Upper lobe of right lung (tissue), 1 donor: ENCODE measurements at places on chromosomes 2 and 18.

DNA sequence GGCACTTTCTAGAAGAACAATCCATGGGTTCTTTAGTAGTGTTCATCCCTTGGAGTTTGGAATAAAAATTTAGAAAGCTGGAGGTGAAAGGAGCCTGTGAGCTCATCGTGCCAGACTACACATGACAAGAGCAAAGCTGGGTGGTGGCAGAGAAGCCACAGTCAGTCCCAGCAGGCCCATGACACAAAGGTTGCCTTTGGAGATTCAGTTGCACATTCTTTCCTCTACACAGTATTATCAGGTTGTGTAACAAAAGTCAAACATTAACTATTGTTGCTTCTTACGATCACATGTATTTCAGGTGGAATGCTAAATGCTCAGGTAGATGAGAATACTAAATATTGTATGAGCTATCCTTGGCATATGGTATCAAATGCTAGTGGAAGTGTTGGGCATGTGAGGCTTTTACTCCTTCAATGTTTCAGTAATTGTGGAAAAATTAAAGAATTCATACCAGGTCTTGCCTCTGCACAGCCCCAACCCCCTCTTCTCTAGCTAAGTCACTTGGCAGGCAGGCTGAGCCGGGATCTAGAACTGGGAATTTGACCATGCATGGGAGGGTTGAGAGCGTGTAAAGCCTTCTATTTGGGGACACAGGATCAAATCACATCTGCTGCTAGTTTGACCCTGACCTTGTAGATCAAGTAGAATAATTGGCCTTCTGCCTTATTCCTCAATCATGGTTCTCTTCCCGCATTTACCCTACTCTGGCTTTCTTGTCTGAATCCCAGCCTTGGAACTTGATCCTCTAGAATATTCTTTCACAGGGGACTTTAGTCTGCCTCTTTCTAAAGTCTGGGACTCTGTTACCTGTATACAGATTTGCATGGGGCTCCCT lies 230.9 kb downstream of the GCA start:
- no peak for DNase-seq
- H3K4me1 ChIP-seq, result no peaks in the 10 kb centered on the region
- H3K4me3 ChIP-seq, result no peak overlapping the region
- no peaks in the 10 kb centered on the region for H3K36me3 ChIP-seq

GRCh38 chr2:234703258-234703657 lies 206.4 kb upstream of the ARL4C start:
- H3K4me3 ChIP-seq, result no peak overlapping the region
- DNase-seq, result no peak
- no peaks in the 10 kb centered on the region for H3K36me3 ChIP-seq
- no peaks in the 10 kb centered on the region for H3K4me1 ChIP-seq

DNA sequence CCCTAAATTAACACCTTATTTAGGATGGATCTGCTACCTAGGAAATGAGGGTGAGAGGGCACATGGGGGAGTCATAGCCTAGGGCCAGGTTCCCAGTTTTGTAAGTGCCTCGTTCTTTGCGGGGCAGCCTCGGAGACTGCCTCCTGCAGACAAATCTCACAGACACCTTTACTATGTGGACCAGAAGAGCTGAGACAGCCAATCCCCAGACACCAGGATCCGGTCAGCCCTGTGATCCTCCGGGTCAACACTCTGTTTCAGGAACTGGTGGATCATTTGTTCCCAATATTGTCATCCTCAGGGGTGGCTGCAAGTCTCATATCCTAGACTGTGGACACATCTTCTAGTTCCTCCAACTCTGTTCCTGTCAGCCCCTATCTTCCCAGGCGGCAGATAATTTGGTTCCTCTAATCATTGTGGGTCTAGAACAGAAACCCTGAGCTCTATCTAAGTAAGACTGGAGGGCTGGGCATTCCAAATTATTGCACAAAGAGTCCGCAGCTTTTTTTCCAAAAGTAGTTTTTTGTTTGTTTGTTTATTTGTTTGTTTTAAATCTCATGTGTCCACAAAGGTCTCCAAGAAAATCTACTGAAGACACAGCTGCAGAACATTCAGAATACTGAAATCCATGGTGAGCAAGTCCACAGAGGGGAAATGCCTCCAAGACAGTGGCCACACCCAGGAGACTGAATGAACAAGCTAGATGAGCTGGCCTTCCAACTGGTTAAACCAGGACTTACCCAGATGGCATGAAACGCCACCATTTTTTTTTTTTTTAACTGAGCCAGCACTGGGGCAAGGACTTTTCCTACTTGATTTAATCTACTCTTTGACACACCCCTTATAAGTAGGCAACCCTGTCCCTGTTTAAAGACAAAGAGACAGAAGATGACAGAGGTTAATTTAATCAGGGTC lies 6.2 kb upstream of the GDF7 start:
- peaks cover 3% of the 10 kb centered on the region for H3K4me1 ChIP-seq
- peaks cover 41% of the 10 kb centered on the region for H3K27me3 ChIP-seq
- no peaks in the 10 kb centered on the region for H3K36me3 ChIP-seq
- no peak for DNase-seq
- H3K27ac ChIP-seq, result no peak overlapping the region

- no peaks in the 10 kb centered on the region for H3K36me3 ChIP-seq
- no peaks in the 10 kb centered on the region for H3K27me3 ChIP-seq
- no peak overlapping the region for H3K27ac ChIP-seq
Observed at GRCh38 chr2:133221398-133221797, 346.9 kb downstream of the NCKAP5 start.

DNA sequence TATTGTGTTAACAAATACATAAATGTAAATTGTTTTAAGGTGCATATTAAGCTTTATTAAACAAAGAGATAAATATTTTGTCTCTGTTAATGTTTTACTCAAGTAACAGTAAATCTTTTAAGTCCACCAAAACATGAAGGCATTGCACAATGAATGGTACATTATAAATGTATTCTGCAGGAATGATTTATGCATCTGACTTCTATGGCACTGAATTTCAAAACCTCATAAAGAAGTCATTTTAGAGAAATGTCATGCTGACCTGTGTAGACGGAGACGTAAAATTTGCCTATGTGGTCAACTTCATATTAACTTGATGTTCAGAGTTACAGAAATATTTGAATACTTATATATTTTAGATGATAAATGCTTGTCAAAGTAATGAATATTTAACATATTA lies 194.7 kb downstream of the BABAM2 start:
- peaks cover 11% of the 10 kb centered on the region for H3K4me1 ChIP-seq
- no peaks in the 10 kb centered on the region for H3K27me3 ChIP-seq
- H3K4me3 ChIP-seq, result no peak overlapping the region
- H3K36me3 ChIP-seq, result no peaks in the 10 kb centered on the region
- DNase-seq, result no peak
- no peak overlapping the region for H3K27ac ChIP-seq

DNA sequence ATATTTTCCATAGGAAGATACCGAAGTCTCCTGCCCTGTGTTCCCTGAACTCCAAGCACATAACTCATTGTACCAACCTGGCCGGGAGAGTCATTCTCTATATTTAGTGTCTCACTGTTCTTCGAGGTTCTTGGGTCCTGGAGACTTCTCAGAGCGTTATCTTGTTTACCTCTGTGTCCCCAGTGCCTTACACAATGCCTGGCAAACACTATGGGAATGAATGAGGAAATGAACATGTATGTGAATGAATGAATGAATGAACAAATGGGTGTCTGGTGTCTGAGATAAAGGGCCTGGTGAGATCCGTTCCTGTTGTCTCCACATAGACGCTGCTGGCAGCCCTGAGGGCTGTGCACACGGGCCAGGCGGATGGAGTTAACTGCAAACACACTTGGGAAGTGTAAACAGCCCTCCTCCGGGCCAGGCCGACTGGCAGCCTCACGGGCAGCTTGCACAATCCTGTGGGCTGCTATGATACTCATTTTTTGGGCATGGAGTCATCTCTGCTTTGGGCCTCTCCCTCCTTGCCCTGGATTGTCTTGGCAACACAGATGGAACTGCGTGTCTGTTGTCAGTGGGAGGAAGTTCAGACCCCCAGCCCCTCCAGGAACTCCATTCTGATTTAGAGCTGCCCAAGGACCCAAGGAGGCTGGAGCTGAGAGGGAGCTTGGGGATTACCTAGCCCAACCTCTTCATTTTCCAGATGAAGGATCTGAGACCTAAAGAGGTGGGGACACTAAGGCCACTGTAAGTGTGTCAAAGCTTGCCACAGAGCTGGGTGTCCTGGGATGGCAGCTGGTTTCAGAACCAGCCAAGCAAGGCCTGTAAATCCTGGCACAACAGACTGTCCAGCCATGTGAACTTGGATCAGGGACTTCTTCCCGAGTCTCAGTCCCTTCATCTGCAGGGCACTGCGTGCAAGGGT lies 124.4 kb downstream of the INHBB start:
- DNase-seq, result peak; percentile 91
- no peak overlapping the region for H3K4me3 ChIP-seq
- H3K27me3 ChIP-seq, result no peaks in the 10 kb centered on the region
- peaks cover 42% of the 10 kb centered on the region for H3K4me1 ChIP-seq

- H3K36me3 ChIP-seq, result no peaks in the 10 kb centered on the region
- H3K27me3 ChIP-seq, result no peaks in the 10 kb centered on the region
- DNase-seq, result no peak
- H3K27ac ChIP-seq, result no peak overlapping the region
- no peak overlapping the region for H3K4me3 ChIP-seq
- H3K4me1 ChIP-seq, result no peaks in the 10 kb centered on the region
Observed at GRCh38 chr18:4831791-4832375, 365.2 kb downstream of the AKAIN1 start.

DNA sequence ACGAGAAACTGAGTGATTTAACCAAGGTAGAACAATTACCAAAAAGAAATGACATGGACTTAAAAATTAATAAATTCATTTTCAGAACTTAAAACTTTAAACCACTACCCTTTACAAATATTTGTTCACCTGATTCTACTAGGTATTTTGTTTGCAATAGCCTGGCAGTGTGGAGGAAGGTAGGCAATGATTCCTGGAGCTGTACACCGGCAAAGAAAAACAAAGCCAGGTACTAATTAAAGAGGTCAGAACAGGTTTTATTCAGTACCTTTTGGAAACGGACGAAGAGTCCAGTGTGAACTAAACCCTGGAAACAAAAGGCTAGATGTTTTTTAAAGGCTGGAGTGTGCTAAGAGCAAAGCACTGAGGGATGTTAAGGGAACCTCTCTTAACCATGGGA lies 561.3 kb upstream of the FSHR start:
- H3K27me3 ChIP-seq, result no peaks in the 10 kb centered on the region
- no peak overlapping the region for H3K27ac ChIP-seq
- no peaks in the 10 kb centered on the region for H3K36me3 ChIP-seq
- DNase-seq, result no peak
- H3K4me3 ChIP-seq, result no peak overlapping the region
- H3K4me1 ChIP-seq, result no peaks in the 10 kb centered on the region

DNA sequence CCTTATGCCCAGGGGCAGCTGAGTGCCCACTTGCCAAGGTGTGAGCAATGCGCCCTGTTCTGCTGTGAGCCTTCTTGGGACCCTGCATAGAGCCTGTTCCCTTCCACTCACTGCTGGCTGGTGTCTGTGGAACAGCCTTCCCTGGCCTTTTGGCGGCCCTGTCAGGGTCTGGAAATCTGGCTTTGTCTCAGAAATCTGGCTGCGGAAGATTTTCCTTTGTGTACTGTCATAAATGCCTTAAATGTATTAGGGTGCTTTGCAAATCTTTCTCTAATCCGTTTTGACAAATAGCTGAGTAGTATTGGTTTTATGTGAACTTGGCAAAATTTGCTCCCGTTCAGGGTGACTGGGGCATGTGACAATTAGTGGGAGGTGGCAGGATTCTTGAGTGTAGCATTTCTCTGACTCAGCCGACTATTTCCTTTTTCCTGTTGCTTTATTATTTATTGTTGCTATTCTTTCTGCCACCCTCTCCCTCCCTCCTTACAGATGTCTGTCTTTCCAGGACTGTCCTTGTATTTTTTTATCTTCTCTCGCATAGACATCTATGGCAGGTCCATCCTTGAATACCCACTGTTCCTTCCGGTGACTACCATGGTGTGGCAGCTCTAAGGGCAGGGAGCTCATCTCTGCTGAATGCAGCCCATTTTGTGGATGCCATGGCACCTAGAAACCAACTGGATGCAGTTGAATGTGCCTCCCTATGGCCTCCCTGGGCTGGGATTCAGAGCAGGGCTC lies 41.8 kb downstream of the LDLRAD4 start:
- H3K4me1 ChIP-seq, result peaks cover 32% of the 10 kb centered on the region
- no peaks in the 10 kb centered on the region for H3K27me3 ChIP-seq
- H3K36me3 ChIP-seq, result no peaks in the 10 kb centered on the region
- H3K4me3 ChIP-seq, result no peak overlapping the region
- DNase-seq, result peak; percentile 32

DNA sequence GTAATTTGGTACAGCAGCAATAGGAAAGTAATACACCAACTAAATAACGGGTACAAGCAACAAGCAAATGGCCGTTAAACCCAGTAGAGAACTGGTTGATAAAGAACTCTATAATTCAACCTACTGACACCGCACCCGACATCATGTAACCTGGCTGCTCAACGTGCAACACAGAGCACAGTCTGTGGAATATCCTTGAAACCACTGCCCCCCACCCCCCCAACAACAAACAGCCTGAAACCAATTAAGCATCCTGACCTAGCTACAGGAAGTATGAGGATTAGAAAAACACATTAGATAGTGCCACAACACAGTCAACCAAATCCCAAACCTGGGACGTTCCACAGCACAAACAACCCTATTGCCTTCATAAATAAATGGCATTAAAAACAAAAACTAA lies 23.5 kb downstream of the HDLBP start:
- H3K4me3 ChIP-seq, result no peak overlapping the region
- no peaks in the 10 kb centered on the region for H3K27me3 ChIP-seq
- H3K36me3 ChIP-seq, result no peaks in the 10 kb centered on the region
- DNase-seq, result no peak
- H3K27ac ChIP-seq, result no peak overlapping the region
- no peaks in the 10 kb centered on the region for H3K4me1 ChIP-seq
